ENCODE measurements at places on chromosomes 2 and 18.

- no peaks in the 10 kb centered on the region for H3K27me3 ChIP-seq
- no peaks in the 10 kb centered on the region for H3K36me3 ChIP-seq
- no peak overlapping the region for H3K4me3 ChIP-seq
Observed at GRCh38 chr2:158893026-158893425, 75.4 kb upstream of the TANC1 start.

DNA sequence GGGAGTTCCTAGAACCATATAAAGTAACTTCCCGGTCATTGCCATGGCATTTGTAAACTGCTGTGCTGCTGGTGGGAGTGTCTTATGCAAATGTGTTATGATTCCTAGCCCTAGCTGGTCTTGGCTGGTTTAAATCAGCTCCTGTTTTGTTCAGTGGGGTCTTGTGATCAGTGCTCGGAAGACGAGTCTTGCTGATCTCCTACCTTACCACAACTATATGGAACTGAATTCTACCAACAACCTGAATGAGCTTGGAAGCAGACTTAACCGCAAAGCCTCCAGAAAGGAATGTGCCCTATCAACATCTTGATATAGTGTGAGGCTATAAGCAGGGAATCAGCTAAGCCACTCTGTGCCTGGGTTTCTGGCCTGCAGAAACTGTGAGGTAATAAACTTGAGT, 33.5 kb downstream of the POLE4 start:
- DNase-seq = no peak
- no peak overlapping the region for H3K27ac ChIP-seq
- no peak overlapping the region for H3K4me3 ChIP-seq

- no peaks in the 10 kb centered on the region for H3K36me3 ChIP-seq
- no peaks in the 10 kb centered on the region for H3K4me1 ChIP-seq
- DNase-seq = no peak
- H3K4me3 ChIP-seq = no peak overlapping the region
- H3K27me3 ChIP-seq = no peaks in the 10 kb centered on the region
Observed at GRCh38 chr2:8239531-8240088, 442.2 kb upstream of the ID2 start.

GRCh38 chr18:78773819-78774218, 205.8 kb upstream of the SALL3 start:
- no peaks in the 10 kb centered on the region for H3K27me3 ChIP-seq
- H3K27ac ChIP-seq = no peak overlapping the region
- no peak for DNase-seq

DNA sequence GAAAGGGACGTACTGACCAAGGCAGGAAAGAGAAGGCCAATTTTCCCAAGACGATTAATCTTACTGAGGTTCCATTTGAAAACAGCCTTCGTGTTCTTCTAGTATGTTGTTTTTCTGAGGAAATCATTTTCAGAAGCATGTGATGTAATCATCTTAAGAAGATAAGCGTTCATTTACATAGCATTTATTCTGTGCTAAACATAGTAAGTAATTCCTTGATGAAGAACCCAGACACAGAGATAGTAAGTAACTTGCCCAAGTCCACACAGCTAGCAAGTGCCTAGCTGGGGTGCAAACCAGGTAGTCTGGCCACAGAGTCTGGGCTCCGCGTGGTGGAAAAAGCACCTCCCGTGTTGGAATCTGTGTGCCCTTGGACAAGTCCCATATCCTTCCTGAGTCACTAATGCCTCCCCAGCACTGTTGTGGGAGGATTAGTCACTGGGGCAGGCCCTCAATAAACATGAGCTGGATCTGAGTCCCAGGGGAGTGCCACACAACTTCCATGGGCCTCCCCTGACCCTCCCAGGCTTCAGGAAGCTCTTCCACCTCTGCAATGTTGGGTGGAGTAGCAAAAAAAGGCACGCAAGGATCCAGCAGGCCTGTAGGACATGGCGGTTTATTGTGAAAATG, 26.9 kb upstream of the ASAP2 start:
- no peak for DNase-seq
- H3K4me3 ChIP-seq = no peak overlapping the region
- peaks cover 29% of the 10 kb centered on the region for H3K4me1 ChIP-seq
- peak overlapping the region; percentile 84 for H3K27ac ChIP-seq
- H3K27me3 ChIP-seq = no peaks in the 10 kb centered on the region
- H3K36me3 ChIP-seq = no peaks in the 10 kb centered on the region

DNA sequence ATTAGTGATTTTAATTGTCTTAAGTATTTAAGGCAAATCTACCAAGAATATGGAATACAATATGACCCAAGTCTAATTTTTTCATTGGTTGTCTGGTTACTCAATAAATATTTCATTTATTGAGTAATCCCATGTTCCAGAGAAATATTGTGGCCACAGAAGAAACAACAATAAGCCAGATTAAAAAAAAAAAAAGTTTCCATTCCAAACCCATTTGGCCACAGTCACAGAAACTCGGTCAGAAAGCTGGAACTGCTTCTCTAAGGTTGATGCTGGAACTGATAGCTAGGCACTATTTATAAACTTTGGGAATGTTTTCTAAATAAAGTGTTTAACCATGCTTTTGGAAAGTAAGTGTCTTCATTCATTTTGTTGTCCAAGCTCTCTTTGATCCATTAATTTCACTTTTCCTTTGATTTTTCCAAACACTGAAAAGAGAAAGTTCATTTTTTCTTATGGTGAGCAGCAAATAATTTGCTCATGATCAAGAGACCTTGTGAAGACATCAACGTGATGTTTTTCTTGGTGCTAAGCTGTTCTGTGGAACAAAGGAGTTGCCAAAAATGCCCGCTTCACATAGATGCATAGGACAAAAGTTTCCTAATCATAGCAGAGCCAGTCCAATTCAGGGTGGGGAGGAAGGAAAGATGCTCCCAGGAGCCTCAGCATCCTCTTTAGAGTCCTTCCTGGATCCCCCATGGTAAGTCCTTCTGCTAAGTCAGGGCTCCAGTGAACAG, 72.1 kb upstream of the CCBE1 start:
- no peak overlapping the region for H3K4me3 ChIP-seq
- DNase-seq = no peak
- H3K4me1 ChIP-seq = no peaks in the 10 kb centered on the region
- no peak overlapping the region for H3K27ac ChIP-seq

DNA sequence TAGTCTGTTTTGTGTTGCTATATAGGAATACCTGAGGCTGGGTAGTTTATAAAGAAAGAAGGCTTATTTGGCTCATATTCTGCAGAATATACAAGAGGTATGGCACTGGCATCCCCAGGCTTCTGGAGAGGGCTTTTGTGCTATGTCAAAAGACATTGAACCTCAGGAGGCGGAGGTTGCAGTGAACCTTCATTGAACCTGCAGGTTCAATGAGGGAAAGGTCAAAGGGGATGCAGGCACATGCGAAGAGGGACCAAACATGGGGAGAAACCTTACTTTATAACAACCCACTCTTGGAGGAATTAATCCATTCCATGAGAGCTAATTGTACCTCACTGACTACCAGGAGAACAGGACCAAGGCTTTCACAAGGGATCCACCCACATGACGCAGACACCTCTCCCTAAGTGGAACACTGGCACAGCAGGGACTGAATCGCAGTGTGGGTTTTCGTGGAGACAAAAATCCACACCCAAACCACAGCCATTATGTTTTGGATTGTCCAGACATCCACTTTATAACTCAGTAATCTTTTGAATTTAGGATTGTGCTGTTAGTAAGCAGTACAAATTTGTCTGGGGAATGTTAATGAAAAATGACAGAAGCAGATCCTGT, 4.1 kb upstream of the SERPINB8 start:
- H3K4me1 ChIP-seq = peaks cover 6% of the 10 kb centered on the region
- no peak overlapping the region for H3K27ac ChIP-seq
- no peak for DNase-seq
- no peaks in the 10 kb centered on the region for H3K27me3 ChIP-seq

DNA sequence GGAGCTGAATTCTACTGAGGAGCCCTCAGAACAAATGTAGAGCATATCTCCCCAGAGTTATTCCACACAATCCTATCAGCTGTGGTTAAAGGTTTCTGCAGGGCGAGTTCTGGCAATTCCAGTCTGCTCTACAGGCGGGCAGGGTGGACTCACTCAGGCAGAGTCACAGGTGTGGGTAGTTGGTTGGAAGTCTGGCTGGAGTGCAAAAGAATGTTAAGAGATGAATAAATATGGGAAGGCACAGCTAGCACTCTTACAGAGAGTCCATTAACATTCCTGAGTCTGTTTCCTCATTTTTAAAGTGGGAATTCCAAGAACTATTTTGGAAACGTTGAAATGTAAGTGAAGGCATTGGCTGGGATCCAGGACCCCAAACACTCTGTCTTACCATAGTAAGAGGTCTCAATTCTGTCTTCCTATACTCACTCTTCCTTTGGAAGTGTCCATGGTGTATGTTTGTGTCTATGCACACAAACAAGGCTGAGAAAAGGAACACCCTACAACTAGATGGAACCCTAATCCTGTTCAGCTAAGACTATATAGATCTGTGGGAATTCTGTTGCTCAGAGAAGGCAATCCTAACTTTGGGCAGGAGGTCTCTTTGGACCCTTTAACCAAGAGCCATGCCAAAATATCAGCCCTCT, 63.3 kb upstream of the AQP4 start:
- H3K4me1 ChIP-seq = no peaks in the 10 kb centered on the region
- H3K27ac ChIP-seq = no peak overlapping the region
- no peak overlapping the region for H3K4me3 ChIP-seq
- H3K36me3 ChIP-seq = no peaks in the 10 kb centered on the region
- no peaks in the 10 kb centered on the region for H3K27me3 ChIP-seq
- no peak for DNase-seq

GRCh38 chr2:19547321-19547720, 188.9 kb upstream of the OSR1 start:
- peaks cover 29% of the 10 kb centered on the region for H3K4me1 ChIP-seq
- H3K36me3 ChIP-seq = no peaks in the 10 kb centered on the region
- no peaks in the 10 kb centered on the region for H3K27me3 ChIP-seq

DNA sequence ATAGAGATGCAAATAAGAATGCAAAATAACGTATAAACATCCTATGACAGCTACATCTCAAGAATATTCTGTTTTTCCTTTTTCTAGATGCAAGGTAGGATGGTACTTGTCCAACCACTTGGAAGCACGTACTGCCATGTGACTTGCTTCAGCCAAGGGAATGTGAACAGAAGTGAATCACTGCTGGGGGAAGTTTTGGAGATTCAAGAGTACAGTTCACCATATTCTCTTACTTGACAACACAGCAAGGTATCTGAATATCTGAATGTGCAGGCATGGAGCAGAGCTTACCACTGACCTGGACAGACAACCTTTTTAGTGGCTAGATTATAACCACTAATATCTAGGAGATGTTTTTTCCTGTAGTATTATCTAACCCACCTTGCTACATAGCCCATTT, 53.0 kb downstream of the TRIP12 start:
- no peaks in the 10 kb centered on the region for H3K27me3 ChIP-seq
- DNase-seq = no peak
- peaks cover 48% of the 10 kb centered on the region for H3K4me1 ChIP-seq
- no peak overlapping the region for H3K27ac ChIP-seq
- H3K36me3 ChIP-seq = no peaks in the 10 kb centered on the region

- no peak overlapping the region for H3K4me3 ChIP-seq
- H3K4me1 ChIP-seq = peaks cover 7% of the 10 kb centered on the region
- no peak for DNase-seq
- no peaks in the 10 kb centered on the region for H3K27me3 ChIP-seq
- H3K36me3 ChIP-seq = no peaks in the 10 kb centered on the region
Observed at GRCh38 chr18:58212274-58212673, 168.2 kb downstream of the NEDD4L start.

GRCh38 chr2:215396595-215397313, 39.1 kb downstream of the FN1 start:
- no peaks in the 10 kb centered on the region for H3K27me3 ChIP-seq
- no peak overlapping the region for H3K4me3 ChIP-seq
- no peaks in the 10 kb centered on the region for H3K36me3 ChIP-seq
- H3K27ac ChIP-seq = no peak overlapping the region

Measured in vagina (tissue), 2 donors.